Bronchial epithelial cell (primary cell): ENCODE measurements at places on chromosomes 2 and 18. TPM values are rescaled to one million over a fixed set of nuclear protein-coding genes. Genes with fewer than 3 reads are reported as not detected.

GRCh38 chr18:10131460-10132395 is 217.9 kb downstream of the VAPA start:
- DNase-seq, result no peak

DNA sequence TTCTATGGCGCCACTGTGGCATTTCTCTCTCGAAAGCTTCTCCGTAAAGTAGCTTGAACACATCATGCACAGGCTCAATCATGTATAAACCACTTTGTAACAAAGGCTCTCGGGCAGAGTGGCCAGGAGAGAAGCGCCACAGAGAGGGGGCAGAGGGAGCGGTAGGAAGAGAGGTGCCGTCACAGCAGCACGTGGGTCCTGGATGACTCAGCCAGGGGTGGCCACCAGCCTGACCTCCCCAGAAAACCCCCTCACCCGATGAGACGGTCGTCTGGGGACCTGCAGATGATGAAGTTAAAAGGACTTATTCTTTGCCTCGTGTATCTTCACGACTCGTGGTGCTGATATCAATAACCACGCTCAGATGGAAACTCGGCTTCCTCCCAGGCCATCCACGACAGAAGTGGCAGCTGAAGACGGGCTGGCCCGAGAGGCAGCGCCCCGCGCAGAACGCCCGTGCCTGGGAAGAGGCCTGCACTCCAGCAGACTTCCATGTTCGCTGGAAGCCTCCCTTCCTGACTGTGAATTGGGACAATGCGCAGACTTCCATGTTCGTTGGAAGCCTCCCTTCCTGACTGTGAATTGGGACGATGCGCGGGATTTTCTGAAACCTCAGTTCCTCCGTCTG is 46.4 kb upstream of the MTCL1 start:
- DNase-seq, result no peak

DNA sequence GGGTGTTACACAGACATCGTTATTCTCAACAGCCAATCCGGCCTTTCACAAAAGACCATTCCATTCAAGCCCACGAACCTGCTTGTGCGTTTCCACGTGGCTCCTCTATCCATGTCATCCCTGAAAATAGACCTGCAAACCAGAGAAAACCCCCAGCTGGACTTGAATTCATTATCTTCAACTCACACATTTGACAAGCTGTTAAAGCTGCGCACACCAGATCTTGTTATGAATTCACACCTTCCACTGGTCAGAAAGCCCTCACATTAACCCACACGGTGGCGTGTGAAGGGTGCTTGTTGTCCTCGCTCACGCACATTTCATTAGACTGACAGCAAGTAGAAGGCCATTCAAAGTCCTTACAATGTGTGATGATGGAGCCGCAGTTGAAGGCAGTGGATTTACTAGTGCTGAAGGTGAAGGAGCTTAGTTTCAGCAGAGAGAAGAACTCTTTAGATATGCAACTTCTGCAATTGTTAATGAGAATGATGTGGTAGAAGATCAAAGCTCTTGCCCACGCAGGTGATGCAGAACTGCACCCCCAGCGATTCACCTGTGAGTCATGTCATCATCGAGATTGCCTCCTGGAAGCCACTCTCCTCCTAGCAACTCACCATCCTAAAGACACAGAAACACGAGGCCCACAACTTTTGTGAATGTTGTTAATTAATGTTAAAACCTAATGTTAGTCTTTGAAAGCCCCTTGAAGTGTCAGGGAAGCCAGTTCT is 224.8 kb upstream of the SOX11 start:
- DNase-seq, result no peak

DNA sequence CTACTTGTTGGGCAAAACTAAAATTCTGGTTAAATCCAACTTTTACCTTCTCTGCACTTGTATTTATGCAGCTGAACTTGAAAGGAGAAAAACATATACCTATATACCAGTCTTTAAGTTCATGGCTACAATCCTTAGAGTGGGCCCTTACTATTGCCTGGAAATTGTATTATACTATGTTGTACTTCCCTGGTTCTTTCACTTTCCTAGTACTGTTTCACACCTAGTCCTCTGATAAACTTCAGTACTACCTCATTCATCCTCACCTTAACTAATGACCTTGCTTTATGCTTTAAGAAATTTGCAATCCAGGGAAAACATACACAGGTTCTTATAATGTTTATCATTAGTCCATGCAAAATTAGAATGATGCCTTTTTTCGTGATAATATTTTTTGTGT is 103.8 kb downstream of the HAUS1 start:
- no peak for DNase-seq

DNA sequence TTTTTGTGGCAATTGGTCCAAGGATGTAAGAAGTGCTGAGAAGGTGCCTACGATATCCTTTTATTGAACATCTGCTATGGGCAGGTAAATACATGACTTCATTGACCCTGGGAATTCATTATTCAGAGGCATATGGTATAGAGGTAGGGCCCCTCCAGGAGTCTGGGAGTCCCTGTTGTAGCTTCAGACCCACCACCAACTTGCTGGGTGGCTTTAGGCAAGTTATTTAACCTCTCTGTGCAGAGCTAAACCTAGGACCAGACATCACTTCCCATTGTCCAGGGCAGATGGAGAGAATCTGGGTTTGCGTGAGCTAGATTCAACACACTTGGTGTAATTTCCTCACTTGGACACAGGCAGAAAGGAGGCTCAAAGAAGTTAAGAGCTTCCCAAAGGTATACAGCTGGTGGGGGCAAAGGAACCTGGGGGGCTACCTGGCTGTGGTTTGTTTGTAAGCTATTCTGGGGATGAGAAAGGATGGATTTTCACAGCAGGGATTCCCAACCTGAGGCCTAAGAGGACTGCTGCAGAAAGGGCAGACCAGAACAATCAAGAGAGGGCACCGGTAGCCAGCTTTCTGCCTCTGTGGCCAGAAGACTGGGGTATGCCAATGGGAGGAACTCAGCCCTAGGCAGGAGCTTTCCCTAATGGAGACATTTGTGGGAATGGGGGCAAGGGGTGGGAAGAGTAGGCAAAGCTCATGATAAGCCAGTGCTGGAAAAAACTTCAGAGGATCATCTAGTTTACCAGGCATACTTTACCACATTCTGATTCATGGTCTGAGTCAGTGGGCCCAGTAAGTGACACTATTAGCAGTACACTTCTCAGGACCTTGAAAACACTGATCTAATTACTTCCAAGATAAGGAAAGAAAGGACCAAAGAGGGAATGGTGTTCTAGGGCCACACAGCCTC is 102.7 kb upstream of the SMAD2 start:
- DNase-seq, result peak; percentile 81

DNA sequence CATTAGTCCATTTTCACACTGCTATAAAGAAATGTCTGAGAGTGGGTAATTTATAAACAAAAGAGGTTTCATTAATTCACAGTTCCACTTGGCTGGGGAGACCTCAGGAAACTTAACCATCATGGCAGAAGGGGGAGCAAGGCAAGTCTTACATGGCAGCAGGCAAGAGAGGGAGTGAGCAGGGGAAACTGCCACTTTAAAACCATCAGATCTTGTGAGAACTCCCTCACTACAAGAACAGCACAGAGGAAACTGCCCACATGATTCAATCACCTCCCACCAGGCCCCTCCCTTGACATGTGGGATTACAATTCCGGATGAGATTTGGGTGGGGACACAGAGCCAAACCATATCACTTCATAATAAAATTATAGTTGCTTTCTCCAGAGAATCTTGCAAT is 365.5 kb upstream of the ID2 start:
- no peak for DNase-seq

The POTEI gene
- total RNA-seq, result not detected in 2 replicates

The SLC9A4 gene
- under 0.01 and 0.13 TPM in 2 replicates for total RNA-seq

The CCL20 gene
- 1.5 and 3.7 TPM in 2 replicates for total RNA-seq

The GRHL1 gene
- 25.5 and 85.5 TPM in 2 replicates for total RNA-seq

The PLCL1 gene
- total RNA-seq, result under 0.01 TPM in 1 of 2 replicates, not detected in the other
